NCI-H524 (cell line): ENCODE measurements at places on chromosomes 3 and 15.

- DNase-seq = no peak
Observed at GRCh38 chr3:12468276-12468675, 16.0 kb upstream of the TSEN2 start.

- DNase-seq = no peak
Observed at GRCh38 chr3:97037294-97037943, 223.0 kb downstream of the EPHA6 start.

- no peak for DNase-seq
Observed at GRCh38 chr3:196193133-196193735, 18.0 kb downstream of the ZDHHC19 start.

GRCh38 chr3:151107177-151107576 lies 21.7 kb downstream of the MED12L start:
- no peak for DNase-seq

DNA sequence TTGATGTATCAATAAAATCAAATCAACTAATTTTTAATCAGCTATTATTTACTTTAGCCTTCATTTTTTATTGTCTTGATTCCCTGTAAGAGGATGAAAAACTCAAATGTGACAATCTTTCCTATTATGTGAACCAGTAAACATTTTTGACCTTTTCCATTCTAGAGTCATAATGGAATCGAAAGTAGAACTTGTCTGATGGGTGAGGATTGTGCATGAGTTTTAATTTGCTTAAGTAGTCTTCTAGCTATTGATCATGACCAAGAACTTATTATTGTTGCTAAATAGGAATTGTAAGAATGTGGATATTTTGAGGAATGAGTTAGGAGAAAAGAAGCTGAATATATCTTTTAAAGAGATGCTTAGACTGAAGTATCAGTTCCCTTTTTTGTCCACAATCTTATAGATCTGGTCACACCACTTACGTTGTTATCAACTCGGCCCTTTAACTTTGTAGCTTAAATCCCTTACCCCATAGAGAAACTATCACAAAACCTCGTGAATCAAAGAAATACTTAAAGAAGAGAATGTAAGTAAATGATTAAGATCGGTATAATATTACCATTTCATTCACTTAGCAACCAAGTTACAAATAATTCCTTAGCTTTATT lies 147.3 kb downstream of the TP63 start:
- no peak for DNase-seq

GRCh38 chr3:127252446-127252845 lies 35.4 kb downstream of the PRR20G start:
- no peak for DNase-seq

- DNase-seq = peak; percentile 84
Observed at GRCh38 chr15:48091522-48091921, 29.3 kb upstream of the SLC24A5 start.

DNA sequence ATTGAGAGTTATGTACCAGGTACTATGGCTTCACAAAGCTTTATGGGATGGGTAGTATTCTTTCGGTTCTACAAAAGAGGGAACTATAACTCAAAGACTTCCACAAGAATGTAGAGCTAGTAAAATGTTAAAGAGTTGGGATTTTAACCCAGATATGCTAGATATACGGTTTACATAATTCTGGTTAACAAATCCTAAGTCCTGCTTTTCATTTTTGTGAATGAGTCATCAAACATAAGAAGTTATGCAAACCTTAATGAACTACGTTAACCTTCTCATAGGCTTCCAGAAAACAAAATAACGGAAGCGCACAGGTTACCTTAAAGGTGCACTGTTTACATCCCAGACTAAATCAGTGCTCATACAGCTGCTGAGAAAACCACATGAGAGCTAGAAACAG lies 1049.3 kb downstream of the MCTP2 start:
- no peak for DNase-seq
